ENCODE measurements at places on chromosomes 6 and 20.

DNA sequence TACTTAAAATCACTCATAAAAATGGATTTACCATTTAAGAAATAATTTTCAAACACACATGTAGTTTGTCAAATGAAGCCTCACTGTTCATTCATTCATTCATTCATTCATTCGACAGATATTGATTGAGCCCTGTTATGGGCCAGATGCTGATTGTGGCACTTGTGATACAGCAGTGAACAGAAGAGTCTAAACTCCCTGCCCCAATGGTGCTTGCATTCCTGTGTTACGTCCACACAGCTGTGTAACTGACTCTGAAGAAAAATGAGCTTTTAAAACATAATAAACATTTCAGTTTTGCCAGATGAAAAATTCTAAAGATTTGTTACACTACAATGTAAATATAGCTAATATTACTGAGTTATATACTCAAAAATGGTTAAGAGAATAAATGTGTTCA is 46.2 kb downstream of the BACH2 start:
- DNase-seq, result no peak

GRCh38 chr6:87656857-87657256 is 45.2 kb downstream of the AKIRIN2 start:
- no peak for DNase-seq

DNA sequence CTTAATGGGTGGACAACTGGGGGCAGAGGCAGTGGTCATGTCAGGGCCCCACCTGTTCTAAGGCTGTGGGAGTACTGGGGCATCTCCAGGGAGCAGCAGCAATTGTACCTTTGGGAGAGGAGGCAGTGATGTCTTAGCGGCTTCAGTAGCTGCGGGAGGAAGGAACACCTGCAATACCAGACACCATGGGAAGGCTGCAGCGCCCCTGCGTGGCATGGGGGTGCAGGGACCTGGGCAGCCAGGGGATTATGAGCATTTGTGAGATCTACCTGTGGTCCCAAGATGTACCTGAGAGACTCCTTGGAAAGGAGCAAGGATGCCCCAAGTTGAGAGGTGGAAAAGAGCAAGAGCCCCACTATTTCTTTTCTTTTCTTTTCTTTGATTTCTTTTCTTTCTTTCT is 112.1 kb upstream of the GPR6 start:
- DNase-seq, result no peak

GRCh38 chr20:4708856-4709255 is 12.9 kb upstream of the PRND start:
- DNase-seq, result no peak

DNA sequence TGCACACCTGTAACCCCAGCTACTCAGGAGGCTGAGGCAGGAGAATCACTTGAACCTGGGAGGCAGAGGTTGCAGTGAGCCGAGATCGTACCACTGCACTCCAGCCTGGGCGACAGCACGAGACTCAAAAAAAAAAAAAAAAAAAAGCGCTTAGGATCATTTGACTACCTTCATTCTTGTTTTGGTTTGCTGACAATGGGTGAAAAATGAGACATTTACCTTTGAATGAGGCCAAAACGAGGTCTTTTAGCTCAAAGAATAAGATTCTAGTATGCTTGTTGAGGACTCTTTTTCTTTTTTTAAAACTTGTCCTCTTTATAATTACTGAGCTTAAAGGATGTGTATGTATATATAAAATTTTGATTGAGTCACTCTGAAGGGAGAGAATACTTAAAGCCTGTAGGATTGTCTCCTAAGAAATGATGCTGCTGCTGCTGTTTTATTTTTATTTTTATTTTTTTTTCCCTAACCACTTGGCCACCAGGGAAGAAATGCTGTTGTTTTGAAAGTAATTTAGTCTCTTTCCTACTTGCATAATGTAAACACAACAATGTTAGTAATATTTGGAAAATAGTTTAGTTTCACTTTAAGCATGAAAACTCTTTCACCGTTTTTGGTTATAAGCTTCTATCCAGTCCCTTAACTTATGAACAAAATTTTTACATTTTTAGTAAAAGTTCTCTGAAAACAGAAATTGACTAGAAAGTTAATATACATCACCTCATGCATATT is 7.9 kb downstream of the UBR2 start:
- DNase-seq, result no peak

GRCh38 chr20:15576411-15576810 is 996.8 kb downstream of the KIF16B start:
- no peak for DNase-seq

- no peak for DNase-seq
Observed at GRCh38 chr20:33482581-33482980, 7.3 kb upstream of the CBFA2T2 start.

- DNase-seq, result no peak
Observed at GRCh38 chr20:63262836-63263235, 8.6 kb upstream of the NKAIN4 start.

DNA sequence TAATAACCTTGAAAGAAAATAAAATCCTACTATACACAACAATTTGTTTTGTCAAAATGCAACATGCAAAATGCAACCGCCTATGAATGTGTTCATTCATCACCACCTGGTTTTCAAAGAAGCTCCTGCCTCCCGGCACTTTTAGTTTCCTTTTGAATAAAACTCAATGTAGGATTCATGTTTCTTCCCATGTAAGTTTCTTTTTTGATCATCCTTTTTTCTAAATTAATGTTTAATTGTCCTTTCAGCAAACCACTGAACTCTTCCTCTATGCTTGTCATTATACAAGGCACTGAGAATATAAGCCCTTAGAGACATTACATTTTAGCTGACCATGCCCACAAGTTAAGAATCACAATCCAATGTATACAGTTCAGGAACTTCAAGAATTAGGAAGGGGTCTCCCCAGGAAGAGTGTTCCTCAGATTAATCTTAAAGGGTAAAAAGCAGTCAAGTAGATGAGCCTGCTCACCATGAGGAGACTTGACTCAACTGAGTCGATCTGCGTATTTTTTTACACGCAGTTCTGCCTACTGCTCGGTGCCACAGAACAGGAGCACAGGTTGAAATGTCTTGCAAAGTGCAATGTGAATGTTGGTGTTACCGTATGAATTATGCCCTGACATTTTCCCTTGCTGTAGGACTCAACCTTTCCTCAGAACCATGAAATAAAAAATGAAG is 7.2 kb upstream of the THEMIS start:
- no peak for DNase-seq

DNA sequence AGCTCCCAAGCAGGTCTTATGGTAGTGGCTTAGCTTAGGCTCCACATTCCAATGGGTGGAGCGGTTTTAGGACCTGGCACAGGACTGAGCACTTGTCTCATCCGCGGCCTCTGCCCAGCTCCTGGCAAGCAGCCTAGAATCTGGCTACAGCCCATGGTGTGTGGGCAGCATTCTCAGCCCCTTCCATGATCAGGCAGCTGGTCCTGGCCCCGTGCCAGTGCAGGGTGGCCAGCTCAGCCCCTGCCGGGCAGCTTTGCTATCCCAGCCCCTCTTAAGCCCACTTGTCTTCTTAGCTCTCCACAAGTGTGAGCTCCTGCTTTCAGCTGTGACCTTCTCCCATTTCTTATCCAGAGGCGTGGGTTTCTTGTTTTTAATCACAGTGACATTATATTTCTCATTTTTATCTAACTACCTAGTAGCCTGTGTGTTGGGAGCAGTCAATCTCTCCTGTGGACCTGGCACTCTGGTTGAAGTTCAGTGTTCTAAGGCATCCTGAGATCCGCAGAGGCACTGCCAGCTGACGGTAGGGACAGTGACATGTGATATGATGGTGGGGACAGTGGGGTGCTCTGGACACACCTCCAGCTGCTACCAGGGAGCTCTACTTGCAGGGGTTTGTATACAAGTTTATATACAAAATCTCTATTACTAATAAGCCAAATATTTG is 119.9 kb upstream of the PRND start:
- DNase-seq, result no peak

GRCh38 chr6:166515072-166515810 is 71.2 kb downstream of the RAMACL start:
- no peak for DNase-seq

GRCh38 chr6:133300896-133301295 is 59.7 kb downstream of the EYA4 start:
- DNase-seq, result no peak

Measured in hematopoietic multipotent progenitor cell treated with erythropoietin and hydrocortisone succinate and interleukin-3 and kit ligand, for 8 days (in vitro differentiated cells).